Hindlimb muscle (tissue), 1 donor: ENCODE measurements at places on chromosomes 6 and 20.

- no peak for DNase-seq
Observed at GRCh38 chr6:147503587-147503986, 4.9 kb upstream of the SAMD5 start.

DNA sequence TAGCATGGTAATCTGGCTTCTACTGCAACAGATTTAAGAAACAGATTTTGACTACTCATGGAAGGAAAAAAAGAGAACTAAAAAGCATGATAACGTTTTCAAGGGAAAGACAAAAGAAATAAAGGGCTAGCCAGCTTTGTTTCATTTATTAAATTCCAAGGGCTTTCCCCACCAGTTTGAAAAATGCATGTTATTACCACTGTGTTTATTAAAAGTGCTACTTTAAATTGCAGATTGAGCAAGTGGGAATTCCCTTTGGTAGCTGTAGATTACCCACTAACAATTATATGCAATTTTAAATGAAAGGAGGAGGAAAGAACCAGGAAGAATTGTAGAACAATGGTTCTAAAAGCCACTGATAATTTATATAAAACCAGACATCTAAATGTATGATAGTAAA, 40.6 kb upstream of the NHSL1 start:
- DNase-seq: no peak

DNA sequence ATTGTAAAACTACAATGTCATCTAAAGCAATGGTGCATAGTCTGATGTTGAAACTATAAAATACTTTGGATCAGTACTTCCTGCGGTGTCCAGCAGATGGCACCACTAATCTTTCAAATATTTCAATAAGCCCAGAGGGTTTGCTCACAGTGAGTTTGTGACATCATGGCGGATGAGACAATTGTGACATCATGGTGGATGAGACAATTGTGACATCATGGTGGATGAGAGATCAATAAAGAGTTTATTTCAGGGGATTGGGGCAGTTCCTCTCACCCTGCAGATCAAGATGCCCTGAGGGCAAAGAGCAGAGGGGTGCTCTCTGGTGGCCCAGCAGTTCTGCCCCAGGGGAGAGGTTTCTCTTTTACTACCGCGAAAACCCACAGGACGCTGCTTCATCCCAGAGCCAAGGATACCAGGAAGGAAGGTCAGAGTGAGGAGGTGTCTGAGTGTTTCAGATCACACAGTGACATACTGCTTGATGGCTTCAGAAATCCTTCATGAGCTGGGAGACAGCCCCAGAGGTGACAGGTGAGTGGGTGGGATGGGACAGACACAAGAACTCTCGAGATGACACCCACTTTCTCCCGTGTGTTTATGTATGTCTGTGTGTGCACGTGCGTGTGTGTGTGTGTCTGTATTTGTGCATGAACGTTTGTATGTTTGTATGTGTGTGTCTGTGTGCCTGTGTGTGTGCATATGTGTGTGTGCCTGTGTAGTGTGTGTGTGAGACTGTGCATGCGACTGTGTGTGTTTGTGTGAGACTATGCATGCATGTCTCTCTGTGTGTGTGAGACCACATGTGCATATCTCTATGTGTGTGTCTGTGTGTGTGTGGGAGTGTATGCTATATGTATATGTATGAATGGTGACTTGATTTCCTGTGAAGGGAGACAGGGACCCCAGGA, 7.3 kb upstream of the ULBP2 start:
- DNase-seq: no peak

- no peak for DNase-seq
Observed at GRCh38 chr20:9100691-9101090, 31.8 kb downstream of the PLCB4 start.

- DNase-seq: no peak
Observed at GRCh38 chr20:59141818-59142581, 21.6 kb upstream of the ZNF831 start.

DNA sequence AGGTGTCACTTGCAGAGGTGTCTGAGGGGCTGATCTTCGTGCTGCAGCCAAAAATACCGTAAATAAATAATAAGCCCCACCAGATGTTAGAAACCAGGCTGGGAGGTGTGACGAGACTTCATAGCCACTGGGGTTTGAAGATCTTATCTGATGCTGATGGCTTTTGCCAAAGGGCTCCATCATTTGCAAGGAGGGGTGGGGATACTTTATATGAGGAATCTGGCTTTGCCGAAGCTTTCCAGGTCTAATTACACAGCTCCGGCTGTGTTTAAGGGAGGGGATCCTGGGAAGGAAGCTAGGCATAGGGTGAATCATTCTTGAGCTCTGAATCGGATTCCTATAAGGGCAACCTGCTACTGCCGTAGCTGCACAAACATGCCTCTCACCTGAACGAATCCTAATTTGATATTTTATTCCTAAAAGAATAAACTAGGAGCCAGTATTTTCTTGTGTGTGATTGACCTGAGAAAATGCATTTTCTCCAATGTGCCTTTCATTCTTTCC, 249.6 kb downstream of the SOD2 start:
- DNase-seq: no peak

DNA sequence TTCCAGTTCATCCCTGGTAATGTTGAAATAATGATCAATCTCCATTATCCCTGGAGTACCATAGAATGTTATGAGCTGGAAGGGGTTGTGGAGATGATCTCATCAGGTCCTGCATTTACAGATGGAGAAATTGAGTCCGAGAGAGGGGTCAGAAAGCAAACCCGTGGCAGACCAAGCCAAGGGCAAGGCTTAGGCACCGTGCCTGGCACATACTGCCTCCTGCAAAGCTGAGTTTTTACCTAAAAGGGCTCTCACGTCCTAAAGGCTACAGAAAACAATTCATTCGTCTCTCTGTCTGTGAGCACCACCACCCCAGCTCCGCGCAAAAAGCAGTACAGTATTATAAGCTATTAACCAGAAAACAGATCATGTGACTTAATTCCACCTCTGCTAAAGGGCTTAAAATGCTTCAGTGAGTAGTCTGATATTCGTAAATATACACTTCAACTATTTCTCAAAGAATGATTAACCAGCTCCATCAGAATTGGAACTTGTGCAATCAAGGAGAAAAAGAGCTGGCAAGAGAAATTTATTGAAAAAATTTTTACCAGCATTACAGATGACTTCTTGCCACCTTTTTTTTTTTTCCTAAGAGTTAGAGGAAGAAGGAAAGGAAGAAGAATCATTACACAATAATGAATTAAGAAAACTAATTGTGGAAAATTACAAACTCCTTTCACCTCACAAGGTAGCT, 3.4 kb upstream of the PARD6B start:
- peak; percentile 55 for DNase-seq

DNA sequence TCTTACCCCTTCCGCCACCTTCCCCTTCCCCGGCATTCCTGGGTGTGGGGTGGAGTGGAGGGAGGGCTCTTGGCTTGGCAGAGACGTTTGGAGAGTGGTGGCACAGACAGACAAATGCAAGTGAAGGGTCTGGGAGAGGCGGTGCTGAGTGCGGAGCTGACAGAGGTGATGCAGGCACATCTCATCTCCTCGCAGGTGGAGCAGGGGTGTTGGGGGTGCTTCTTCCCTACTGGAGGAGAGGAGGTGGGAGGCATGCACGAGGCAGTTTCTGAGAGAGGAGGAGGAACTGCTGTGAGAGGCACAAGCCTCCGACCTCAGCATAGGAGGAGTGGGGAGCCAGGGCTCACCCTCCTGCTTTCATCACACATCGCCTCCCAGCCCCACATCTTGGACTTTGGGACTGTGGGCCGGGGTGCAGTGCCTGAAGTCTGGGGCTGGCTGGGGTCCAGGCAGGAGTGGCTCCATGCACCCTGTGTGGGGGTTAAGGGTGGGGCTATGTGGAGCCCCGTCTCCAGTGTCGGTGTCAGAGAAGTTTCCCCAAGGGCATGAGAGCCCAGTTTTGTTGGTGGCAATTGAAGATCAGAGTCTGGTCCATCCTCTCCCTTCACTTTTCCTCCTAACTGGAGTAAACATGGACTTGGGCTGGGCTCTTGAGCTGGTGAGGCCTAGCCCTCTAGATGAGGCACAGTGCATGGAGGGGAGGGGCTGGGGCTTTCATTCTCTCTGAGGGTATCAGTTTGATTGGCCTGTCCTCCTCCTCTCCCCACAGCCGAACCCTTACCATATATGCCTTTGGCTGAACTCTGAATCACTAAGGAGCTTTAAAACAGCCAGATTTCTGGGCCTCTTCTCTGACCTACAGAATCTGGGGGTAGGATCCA, 20.2 kb upstream of the SLC22A7 start:
- no peak for DNase-seq

DNA sequence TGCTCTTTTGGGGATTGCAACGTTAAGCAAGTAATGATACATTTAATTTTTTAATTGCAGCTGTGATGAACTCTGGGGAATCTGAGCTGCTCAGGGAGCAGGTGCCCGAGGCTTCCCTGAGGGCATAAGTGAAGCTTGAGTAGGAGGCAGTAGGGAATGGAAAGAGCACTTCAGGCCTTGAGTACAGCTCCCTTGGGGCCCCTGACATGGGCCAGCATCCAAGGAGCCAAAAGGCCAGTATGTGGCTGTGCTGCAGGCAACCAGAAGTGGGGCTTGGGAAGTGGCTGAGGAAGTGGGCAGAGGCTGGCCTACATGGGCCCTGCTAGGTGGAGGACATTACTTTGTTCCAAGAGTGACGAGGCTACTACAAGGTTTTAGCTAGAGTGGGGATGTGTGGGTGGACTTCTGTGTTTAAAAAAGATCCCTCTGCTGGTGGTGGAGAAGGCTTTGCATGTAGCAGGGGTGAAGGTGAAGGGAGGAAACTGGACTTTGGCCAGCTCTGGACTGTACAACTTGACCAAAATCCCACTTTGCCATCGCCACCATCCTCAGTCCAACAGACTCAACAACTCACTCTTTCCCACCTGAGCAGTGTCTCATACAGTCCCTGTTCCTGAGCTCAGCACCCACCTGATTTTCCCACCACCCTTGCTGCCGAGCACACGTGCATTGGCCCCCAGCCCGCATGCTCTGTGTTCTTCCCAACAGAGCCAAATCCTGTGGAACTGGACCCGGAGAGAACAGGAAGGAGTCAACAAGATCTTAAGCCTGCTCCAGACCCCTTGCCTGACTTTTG, 10.9 kb upstream of the ZNF831 start:
- no peak for DNase-seq

GRCh38 chr6:110201151-110201884, 21.1 kb downstream of the CDC40 start:
- DNase-seq: no peak

DNA sequence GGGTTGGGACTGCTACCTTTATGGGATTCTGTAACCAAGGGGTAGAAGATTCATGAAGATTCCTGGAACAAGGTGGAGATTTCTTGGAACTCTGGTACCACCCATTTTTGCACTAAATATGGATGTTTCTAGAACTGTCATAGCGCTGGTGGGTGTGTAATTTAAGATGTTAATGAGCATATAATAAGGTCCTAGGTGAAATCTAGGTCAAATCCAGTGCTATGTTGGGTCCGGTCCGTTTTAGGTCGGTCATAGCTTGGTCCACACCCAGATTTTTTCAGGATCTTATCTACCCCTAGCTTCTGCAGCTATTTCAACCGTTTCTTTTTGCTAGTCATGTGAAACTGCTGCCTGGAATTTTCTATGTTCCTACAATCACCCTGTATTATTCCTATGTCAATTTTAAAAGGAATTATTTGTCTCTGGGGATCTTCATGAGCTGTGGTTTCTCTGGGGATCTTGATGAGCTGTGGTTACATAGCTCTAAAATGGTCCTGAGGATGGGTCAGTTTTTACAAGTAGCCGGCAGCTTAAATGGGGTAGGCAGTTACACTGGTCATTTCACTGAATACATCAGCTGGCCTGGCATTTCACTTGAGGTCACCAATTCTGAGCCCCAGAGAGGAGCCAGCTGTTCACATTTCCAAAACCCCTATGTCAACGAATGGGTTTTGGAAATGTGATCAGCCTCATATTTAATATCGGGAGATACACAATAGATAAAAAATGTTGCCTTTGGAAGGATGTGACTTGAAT, 652.3 kb upstream of the FLRT3 start:
- DNase-seq: no peak

- DNase-seq: no peak
Observed at GRCh38 chr6:41939176-41939847, 2.3 kb downstream of the CCND3 start.

GRCh38 chr6:112054555-112055190, 769 bp downstream of the CCN6 start:
- peak; percentile 52 for DNase-seq

DNA sequence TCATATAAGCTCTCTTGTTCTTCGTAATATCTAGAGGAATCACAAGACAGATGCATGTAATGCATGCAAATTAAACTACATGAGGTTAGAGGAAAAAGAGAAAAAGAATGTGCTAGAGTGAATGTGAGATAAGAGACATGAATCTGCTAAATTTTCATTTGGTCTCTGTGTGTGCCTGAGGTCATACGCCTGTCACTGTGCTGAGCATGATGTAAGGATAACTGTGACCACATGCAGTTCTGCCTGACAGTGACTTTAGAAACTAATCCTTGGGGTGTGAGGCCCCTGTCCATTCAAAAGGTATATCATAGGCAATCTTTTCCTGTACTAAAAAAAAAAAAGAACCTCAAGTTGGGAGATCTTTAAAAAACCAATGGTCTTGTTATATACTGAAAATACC, 70.6 kb downstream of the SHPRH start:
- DNase-seq: no peak

GRCh38 chr20:46070215-46070900, 19.4 kb downstream of the NCOA5 start:
- DNase-seq: no peak

DNA sequence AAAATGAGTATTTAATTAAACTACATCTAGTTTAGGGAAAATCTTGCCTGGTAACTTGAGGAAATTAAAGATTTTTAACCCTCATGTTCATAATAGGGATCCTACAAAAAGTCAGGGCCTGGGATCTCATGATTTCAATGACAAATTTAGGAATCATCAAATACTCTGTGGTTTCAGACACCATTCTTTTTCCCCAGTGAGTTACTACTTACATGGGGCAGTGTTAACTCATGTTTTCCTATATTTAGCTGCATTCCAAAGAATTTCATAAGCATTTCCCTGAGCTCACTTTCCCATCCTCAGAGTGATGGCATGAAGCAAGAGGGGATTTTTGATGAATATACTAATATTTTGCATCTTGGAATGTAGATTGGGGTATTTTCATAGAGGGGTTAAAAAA, 321.7 kb downstream of the CENPW start:
- DNase-seq: no peak

- DNase-seq: no peak
Observed at GRCh38 chr6:115766745-115767462, 293.8 kb downstream of the FRK start.

- DNase-seq: no peak
Observed at GRCh38 chr6:77450924-77451323, 12.4 kb downstream of the HTR1B start.

- DNase-seq: no peak
Observed at GRCh38 chr6:111691345-111692225, 85.9 kb upstream of the TRAF3IP2 start.

- DNase-seq: no peak
Observed at GRCh38 chr6:736657-737446, 43.9 kb upstream of the EXOC2 start.

GRCh38 chr6:151452750-151453427, 963 bp upstream of the RMND1 start:
- DNase-seq: peak; percentile 30

GRCh38 chr6:111973118-111973761, 80.7 kb upstream of the CCN6 start:
- DNase-seq: peak; percentile 81
